ENCODE measurements at places on chromosomes 5 and 9.

DNA sequence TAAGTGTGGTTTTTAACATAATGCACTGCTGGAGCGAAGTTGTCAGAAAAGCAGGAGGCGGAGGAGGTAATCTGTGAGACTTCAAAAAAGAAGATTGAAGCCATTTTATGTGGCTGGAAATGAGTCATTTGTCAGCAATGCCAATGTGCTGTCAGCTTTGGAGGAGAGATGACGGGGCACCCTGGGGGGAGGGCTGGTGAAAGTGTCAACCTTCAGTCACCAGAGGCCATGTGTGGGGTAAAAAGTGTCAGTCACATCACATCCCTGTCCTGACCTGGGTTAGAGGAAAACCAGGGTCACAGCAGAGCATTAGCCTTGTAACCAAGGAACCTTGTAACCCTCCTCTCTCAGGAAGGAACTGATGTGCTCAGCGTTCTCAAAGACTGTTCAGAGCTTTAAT, 59.1 kb downstream of the TLR4 start:
- no peak for DNase-seq

- no peak for DNase-seq
Observed at GRCh38 chr5:6501701-6502100, 53.0 kb downstream of the UBE2QL1 start.

DNA sequence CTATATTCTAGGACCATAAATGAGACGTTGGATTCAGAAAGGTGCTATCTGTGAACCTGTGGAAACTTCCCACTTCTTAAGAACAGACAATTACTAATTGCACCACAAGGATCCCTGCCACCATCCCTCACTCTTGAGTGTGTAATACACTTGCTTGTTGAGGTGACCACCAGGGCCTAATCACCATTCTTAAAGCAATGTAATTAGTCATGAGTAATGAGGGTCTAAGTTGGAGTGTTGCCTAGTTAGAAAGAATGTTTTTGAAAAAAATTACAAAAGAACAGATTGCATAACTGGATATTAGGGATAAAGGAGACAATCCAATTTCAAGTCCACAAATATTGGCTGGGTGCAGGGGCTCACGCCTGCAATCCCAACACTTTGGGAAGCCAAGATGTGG, 56.9 kb upstream of the TRIO start:
- no peak for DNase-seq

DNA sequence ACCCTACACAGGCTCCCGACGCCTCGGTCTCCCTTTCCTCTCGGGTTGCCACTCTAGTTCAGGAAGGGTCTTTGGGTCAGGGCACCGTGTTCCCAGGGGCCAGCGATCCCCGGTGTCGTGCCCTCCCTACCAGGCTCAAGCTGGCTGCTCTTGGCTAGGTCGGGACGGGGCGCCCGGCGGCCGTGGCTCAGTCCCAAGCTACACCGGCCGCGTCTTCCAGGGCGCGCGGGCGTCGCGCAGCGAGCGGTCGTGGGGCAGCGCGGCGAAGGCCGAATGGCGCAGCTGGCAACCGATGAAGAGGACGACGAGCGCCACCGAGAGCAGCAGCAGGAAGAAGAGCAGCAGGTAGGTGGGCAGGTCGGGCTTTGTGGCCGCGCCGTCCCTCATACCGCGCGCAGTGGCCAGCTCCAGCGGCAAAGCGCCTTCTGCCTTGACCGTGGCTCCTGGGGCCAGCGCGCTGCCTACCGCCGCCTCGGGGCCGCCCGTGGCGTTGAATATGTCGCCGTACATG, 892 bp downstream of the SMIM32 start:
- no peak for DNase-seq

GRCh38 chr5:109619606-109620005, 70.1 kb upstream of the MAN2A1 start:
- no peak for DNase-seq

DNA sequence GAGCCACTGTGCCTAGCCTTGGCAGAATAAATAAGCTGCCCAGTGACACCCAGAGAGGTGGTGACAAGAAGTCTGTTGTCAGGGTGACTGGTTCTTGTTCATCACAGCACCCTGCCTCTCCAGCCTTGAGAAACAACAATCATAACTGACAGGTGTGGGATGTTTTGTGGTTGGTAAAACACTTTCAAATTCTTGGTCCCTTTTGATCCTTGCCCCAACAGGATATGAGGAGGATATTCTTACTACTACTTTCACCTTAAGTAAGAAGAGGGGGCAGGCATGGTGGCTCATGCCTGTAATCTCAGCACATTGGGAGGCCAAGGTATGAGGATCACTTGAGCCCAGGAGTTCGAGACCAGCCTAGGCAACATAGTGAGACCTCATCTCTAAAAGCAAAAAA, 14.2 kb upstream of the FRRS1L start:
- no peak for DNase-seq
